Gastroesophageal sphincter (tissue), 4 donors: ENCODE measurements at places on chromosomes 6 and 20. TPM values are rescaled to one million over a fixed set of nuclear protein-coding genes. Genes with fewer than 3 reads are reported as not detected.

Gene BTNL2
- not detected for total RNA-seq

Gene EFCAB8
- 0.13 TPM for total RNA-seq

DNA sequence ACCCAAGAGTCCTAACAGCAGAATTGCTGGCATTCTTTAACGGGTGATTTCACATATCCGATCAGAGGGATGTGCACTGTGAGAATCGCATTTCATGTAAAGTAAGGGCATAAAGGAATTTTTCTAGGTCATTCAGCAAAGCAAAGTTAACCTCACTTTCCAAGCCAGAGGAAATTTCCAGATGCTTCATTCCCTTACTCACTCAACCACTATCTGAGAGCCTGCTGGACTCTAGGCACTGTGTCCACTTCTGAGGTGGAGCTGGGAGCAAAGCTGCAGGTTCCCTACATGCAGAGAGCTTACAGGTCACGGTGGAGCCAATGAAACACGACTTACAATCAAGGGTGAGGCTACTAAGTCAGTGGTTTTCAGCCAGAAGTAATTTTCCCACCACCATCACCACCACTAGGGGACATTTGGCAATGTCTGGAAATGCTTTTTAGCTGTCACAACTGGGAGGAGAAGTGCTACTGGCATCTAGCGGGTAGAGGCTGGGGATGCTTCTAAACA is 34.5 kb upstream of the TSHZ2 start:
- no peak for ATAC-seq

DNA sequence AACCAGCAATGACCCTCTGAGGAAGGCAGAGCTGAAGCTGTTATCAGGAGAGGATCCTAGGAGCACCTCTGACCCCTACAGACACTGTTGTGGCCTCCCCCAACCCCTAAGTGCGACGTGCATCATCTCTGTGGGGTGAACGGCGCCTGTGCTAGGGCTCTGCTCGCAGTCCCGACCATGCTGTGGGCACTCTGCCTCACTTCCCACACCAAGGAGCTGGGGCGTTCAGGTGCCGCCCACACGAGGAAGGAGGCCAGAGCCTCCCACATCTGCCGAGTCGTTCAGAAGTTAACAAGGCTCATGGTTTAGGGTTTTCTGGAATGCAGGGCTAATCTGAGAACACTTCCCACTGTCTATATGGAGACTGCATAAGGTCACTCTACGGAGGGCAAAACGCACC is 62.1 kb downstream of the GINS1 start:
- ATAC-seq = no peak

Gene RAET1L
- total RNA-seq = 0.62 TPM

Gene CCN6
- not detected for total RNA-seq

DNA sequence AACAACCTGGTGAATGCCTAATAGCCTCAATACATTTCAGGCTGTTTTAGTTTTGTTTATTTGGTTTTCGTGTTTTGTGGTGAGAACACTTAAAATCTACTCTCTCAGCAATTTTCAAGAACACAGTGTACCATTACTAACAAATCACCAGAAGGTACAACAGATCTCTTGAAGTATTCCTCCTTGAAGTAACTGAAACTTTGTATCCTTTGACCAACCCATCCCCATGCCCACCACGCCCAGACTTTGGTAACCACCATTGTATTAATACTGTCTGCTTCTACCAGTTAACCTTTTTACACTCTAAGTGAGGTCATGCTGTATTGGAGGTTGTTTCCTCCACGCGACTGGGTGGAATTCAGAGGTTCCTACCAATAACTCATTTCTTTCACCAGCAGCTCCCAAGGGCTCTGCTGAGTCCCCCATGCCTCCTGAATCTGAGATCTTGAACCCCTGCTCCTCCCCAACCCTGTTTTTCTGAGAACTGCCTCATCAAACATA is 5.7 kb upstream of the TRIM40 start:
- ATAC-seq = no peak

Gene SLC13A3
- 0.67 TPM for total RNA-seq

GRCh38 chr20:30286157-30286556 is 971.3 kb upstream of the DEFB115 start:
- no peak for ATAC-seq

Gene SPAG4
- 0.85 TPM for total RNA-seq

- ATAC-seq = no peak
These were observed 12.9 kb upstream of the MCM3 start for GRCh38 chr6:52297433-52297832.

Gene SRSF12
- total RNA-seq = 0.78 TPM

- no peak for ATAC-seq
These were observed 9.7 kb upstream of the TENT5A start for GRCh38 chr6:81762132-81762531.

- ATAC-seq = no peak
These were observed 57.2 kb upstream of the ARHGAP18 start for GRCh38 chr6:129766959-129767728.
